Neural progenitor cell (in vitro differentiated cells): ENCODE measurements at places on chromosomes 4 and X. TPM values are rescaled to one million over a fixed set of nuclear protein-coding genes. Genes with fewer than 3 reads are reported as not detected.
A peak's percentile ranks its signal among the peaks of the same experiment; 100 is the strongest.

DNA sequence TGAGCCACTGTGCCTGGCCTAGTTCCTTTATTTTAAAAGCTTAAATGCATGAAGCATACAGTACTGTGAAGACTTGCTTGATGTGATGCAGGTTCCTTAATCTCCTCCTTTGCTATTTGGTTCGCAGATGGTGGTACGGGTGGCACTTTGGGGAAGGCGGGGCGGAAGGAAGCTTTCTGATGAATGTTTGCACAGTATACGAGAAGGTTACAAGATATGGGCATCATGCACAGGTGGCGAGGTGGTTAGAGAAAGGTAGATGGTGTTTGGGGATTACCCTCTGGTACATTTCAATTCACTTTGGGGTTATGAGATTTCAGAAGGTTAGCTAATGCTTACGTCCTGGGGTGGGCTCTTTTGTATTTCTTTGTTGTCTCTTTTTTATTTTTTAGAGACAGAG is 17.2 kb downstream of the RHOH start:
- H3K4me1 ChIP-seq: no peaks in the 10 kb centered on the region
- no peak overlapping the region for H3K4me3 ChIP-seq
- DNase-seq: no peak
- H3K27ac ChIP-seq: no peak overlapping the region

- DNase-seq: peak; percentile 44
- no peak overlapping the region for H3K27ac ChIP-seq
- H3K27me3 ChIP-seq: no peaks in the 10 kb centered on the region
- H3K4me3 ChIP-seq: no peak overlapping the region
- no peaks in the 10 kb centered on the region for H3K36me3 ChIP-seq
- peaks cover 45% of the 10 kb centered on the region for H3K4me1 ChIP-seq
Observed at GRCh38 chr4:123349421-123350190, 47.0 kb upstream of the SPRY1 start.

PLXNB3 gene
- total RNA-seq: 0.25 and 0.71 TPM in 2 replicates

RNF128 gene
- 0.06 TPM in 1 of 2 replicates, not detected in the other for total RNA-seq
